Cardiac septum (tissue), 1 donor: ENCODE measurements at places on chromosomes 7 and 10.

DNA sequence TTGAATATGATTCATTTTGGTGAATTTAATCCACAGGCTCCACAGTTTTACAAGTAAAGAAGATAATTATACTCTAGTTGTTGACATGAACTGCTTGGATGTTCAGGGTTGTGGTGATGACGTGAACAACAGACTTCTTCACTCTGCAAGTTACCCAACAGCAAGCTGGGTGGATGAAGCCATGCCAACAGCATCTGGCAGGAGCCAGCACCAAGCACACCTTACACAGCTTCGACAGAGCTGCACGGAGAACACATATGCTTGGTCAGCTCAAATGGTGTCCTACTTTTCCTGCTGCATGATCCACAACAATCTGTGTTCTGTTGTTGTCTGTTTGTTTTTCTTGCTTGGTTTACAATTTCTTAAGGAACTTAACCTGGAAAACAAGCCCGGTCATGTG is 9.8 kb downstream of the NOD1 start:
- no peak for DNase-seq

DNA sequence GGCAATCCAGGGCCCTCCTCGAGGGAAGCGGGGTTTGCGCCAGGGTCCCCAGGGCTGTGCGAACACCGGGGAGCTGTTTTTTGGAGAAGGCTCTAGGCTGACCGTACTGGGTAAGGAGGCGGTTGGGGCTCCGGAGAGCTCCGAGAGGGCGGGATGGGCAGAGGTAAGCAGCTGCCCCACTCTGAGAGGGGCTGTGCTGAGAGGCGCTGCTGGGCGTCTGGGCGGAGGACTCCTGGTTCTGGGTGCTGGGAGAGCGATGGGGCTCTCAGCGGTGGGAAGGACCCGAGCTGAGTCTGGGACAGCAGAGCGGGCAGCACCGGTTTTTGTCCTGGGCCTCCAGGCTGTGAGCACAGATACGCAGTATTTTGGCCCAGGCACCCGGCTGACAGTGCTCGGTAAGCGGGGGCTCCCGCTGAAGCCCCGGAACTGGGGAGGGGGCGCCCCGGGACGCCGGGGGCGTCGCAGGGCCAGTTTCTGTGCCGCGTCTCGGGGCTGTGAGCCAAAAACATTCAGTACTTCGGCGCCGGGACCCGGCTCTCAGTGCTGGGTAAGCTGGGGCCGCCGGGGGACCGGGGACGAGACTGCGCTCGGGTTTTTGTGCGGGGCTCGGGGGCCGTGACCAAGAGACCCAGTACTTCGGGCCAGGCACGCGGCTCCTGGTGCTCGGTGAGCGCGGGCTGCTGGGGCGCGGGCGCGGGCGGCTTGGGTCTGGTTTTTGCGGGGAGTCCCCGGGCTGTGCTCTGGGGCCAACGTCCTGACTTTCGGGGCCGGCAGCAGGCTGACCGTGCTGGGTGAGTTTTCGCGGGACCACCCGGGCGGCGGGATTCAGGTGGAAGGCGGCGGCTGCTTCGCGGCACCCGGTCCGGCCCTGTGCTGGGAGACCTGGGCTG is 26.0 kb downstream of the PRSS2 start:
- DNase-seq: no peak

DNA sequence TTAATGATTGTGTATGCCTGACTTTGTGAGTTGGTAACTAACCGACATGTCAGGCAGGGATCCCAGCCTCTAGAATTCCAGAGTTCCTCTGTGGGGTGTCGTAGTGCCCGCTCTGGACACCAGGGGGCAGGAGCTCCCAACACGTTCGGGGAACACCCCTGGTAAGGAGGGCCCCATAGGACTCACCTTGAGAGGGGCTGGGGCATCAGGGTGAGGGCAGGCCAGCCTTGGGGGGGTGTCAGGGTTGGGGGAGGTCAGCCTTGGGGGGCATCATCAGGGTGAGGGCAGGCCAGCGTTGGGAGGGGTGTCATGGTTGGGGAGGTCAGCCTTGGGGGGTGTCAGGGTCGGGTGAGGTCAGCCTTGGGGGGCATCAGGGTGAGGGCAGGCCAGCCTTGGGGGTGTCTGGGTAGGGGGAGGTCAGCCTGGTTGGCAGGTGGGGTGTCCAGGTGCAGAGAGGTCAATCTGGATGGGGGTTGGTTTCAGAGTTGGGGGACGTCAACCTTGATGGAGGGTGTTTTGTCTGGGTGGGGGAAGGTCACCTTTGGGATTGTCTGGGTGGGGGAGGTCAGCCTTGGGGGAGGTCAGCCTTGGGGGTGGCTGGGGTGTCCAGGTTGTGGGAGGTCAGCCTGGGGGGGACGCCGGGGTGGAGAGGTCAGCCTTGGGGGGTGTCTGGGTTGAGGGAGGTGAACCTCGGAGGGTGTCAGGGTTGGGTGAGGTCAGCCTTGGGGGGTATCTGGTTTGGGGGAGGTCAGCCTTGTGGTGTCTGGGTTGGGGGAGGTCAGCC is 45.6 kb upstream of the SUN1 start:
- DNase-seq: no peak

DNA sequence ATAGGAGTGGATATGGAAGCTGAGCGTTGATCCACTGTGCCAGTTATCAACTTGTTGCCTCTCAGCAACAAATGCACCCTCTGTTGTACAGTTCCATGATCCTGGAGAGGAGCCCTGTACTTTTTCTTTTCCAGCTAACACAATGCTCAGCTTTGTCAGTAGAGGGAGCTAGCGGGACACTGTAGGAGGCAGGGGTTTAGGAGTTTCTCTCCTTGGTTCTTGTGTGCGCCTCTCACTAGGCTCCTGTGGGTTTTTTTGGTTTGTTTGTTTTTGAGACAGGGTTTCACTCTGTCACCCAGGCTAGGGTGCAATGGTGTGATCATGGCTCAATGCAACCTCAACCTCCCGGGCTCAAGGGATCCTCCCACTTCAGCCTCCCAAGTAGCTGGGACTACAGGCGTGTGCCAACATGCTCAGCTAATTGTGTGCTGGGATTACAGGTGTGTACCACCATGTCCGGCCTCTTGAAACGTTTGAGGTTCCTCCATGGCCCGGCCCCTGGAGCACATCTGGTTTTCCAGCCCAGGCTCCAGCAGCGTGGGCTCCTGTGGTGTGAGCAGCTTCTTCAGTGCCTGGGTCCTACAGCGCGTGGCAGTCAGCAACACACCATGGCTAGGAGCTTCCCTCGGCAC is 12.0 kb upstream of the MARVELD1 start:
- no peak for DNase-seq

GRCh38 chr7:50212016-50212325 is 92.5 kb upstream of the IKZF1 start:
- DNase-seq: no peak

- no peak for DNase-seq
Measured at GRCh38 chr7:66283003-66283920, 78.1 kb downstream of the TPST1 start.

- no peak for DNase-seq
Measured at GRCh38 chr7:102264367-102264891, 22.2 kb upstream of the SH2B2 start.

DNA sequence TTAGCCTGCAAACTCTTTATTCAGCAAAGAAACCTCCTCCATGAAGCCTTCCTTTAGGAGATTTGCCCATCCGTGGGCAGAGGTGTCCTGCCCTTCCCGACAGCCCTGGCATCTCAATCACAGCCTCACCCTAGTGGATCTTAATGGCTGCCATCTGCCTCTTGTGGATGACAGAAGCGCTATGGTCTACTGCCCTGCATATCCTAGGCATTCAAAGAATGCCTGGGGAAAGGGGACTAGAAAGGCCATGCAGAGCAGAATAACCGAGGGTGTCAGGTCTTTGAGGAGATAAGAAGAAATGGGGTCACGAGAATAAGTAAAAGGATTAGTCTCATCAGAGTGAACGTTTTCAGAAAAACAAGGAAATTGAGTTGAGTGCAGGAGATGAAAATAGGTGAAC is 57.7 kb upstream of the SPOCK2 start:
- no peak for DNase-seq

DNA sequence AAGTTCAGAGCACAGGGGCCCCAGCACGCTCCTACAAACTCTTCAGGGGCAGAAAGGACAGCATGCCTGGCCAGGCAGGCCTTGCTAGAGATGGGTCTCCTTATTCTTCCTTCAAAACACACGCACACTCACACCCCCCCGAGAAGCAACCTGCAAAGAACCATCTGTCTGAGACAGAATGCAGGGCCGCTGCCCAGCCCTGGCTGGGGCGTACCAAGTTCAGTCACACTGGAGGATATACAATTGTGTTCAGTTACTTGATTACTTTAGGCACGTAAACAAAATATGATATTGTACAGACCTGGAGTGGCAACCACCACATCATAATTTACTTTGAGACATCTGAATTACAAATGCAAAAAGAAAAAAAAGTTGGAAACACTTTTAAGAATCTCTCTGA is 5.7 kb downstream of the FAM53B start:
- no peak for DNase-seq

DNA sequence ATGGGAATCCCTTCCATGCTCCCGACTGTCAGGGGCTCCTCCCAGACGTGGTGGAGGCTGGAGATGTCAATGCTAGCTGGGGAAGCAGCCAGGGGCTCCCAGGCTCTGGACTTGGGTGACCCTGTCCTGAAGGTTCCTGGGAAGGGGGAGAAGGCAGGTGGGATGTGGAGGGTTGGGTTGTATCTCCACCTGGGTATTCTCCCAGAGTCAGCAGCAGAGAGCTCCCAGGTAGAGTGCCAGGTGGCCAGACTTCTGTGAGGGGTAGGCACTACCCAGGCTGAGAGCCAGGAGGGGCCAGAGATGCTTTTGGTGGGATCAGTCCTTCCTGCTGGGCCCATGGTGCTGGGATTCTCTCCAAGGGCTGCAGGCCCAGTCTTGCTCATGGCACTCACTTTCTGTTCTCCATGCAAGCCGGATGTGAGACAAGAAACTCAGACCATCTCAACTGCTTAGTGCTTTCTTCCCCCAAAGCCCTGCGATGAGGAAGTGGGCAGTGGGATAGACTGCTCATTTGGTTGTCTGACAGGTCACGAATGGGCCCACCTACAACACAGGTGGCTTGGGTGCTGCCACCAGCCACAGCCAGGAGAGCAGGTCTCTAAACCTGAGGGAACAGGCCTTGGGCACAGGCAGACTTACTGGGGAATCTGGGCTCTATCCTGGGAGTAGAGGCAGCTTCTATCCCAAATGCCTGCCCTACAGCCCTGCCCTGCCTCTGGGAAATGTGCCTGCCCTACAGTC is 52.5 kb upstream of the CAMK2B start:
- DNase-seq: peak; percentile 59

DNA sequence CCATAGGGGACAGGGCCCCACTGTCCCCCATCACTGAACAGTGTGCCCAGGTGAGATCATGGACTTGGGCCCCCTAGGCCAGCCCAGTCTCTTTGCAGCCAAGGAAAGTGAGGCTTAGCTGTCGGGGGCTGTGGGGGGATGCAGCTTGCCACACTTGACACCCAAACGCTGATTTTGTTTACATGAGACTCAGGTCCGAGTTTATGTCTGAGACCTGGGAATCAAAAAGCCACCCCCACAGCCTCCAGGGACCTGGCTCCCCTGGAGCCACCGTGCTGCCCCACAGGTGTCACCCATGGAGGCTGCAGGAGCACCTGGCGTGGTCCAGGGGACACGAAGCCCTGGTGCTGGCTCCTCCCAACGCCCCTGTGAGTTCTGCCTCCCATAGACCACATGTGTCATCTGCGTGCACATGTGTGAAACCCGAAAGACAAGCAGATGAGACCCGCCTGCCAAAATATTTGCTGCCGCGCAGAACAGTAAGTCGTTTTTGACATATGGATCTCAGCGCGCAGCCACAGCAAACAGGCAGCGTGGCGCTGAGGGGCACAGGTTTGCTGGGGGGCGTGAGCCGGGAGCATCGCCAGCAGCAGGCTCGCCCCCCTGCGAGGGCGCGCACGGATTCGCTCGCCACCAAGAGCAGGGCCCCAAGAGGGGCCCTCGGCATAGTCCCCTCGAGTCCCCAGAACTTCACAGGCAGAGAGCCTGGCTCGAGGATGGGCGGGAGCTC is 112.3 kb downstream of the LHPP start:
- DNase-seq: no peak

GRCh38 chr7:22356701-22357310 is at the start of gene RAPGEF5:
TSS of gene RAPGEF5 (minus strand) at chr7:22357154. CDS start at chr7:22357060, 94 bp downstream.
- no peak for DNase-seq

DNA sequence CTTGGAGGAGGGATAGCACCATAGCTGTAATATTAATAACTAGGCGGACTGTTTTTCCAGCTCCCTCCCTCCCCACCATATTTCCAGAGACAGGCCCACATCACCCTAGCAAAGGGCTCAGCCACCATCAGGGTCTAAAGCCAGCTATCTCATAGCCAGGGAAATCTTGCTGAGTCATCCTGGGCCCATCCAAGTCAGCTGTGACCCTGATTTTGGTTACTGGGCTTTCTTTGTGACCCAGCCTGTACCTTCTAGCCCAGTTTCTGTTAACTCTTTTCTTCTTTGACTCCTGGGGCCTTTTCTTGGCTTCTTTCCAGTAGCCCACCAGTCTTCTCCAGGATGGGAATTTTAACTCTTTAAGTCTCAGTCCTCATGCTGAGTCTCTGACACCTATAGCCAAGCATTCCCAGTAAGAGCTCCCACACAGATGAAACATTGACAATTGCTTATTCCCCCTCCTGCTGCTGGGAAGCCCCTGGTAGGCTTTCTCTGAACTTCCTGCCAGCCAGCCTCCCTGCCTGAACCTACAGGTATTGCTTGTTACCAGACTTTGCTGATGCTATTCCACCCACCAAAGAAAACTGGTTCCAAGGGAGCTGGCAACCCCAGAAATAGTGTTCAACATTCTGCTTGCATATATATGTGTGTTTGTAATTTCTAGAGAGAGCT is 34.8 kb upstream of the ADO start:
- no peak for DNase-seq

- DNase-seq: no peak
Measured at GRCh38 chr7:129914536-129915272, 38.1 kb downstream of the UBE2H start.

DNA sequence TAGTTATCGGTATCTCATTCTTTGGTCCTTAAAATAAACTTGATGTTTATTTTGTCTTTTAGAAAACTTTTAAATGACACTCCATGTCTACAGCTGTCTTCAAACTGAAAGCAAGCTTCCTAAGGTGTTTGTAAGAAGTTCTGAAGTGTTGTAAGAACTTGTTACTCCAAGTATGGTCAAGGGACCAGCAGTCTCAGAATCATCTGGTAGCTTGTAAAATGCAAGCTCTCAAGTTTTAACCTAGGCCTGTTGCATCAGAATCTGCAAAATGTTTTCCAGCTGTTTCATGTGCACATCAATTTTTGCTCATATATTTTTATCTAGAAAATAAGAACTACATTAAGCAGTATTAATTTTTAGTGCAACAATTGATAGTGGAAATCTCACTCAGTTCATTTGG is 104.1 kb downstream of the THSD7A start:
- no peak for DNase-seq

GRCh38 chr7:133481676-133482075 is 228.8 kb downstream of the EXOC4 start:
- no peak for DNase-seq

- DNase-seq: no peak
Measured at GRCh38 chr7:53426145-53426750, 390.8 kb downstream of the POM121L12 start.

DNA sequence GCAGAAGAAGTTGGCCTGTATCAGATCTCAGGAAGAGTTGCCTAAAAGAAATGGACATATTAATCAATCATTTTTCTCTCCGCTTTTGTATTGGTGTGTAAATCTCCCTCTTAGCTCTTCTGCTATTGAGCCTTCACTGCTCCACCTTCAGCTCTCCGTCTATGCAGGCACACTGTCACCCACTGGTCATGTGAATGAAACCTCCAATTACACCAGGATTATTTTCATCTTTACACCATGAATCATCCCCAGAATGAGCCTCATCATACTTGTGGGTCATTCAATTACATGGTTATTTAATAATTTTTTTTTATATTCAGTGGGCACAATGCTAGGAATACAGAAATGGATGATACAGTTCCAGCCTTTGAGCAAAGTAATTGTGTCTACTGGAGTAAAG is 92.6 kb downstream of the LRRC4 start:
- DNase-seq: no peak
